Transverse colon (tissue), 4 donors: ENCODE measurements at places on chromosomes 11 and 22. TPM values are rescaled to one million over a fixed set of nuclear protein-coding genes. Genes with fewer than 3 reads are reported as not detected.

GRCh38 chr22:31871480-31871879 lies 72.9 kb upstream of the YWHAH start:
- DNase-seq: no peak

GRCh38 chr11:130452176-130452575 lies 3.7 kb downstream of the ADAMTS15 start:
- no peak for DNase-seq

- DNase-seq: no peak
Measured at GRCh38 chr11:72702096-72702495, 27.9 kb upstream of the PDE2A start.

- DNase-seq: peak; percentile 13
Measured at GRCh38 chr11:88484873-88485621, 147.5 kb upstream of the CTSC start.

- DNase-seq: no peak
Measured at GRCh38 chr11:91866642-91867041, 358.0 kb upstream of the FAT3 start.

- DNase-seq: peak; percentile 47
Measured at GRCh38 chr22:50460938-50461337, 13.9 kb downstream of the SBF1 start.

- no peak for DNase-seq
Measured at GRCh38 chr11:111819161-111819828, 52.1 kb downstream of the ALG9 start.

GRCh38 chr11:36741515-36741914 lies 143.5 kb upstream of the RAG2 start:
- no peak for DNase-seq

DNA sequence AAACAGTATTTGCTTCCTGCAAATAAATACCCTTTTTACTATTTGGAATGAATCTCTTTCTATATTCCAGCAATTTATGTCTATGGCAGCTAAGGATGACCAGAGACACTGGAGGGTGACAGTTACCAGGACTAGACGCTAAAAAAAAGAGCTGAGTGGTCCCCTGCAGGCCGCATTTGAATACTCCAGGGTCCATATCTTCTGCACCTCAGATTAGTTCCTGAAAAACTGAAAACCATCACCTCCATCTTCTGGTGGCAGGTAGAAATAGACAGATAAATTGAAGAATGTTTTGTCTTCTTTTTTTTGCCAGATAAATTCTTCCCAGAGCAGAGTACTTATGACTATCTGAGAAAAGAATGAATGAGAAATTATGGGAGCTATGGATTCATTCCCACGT lies 145.6 kb downstream of the CSNK2A3 start:
- DNase-seq: no peak

GRCh38 chr11:76248210-76248609 lies 41.9 kb upstream of the WNT11 start:
- DNase-seq: no peak

DNA sequence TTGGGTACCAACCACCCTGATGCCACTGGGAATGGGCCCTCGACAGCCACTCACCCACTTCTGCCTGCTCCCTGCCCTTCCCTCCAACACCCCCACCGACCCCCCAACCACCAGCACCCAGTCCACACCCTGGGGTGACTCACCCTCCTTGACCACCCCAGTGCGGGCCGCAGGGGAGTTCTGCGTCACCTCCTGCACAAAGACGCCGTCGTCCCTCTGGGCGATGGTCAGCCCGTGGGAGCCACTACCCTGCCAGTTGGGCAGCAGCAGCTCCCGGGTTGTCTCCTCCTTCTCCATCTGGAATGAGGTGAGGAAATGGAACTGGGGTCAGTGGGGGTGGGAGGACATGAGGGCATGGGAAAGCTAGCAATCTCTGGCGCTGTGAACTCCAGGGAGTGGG lies 10.8 kb downstream of the AHNAK start:
- DNase-seq: no peak

DNA sequence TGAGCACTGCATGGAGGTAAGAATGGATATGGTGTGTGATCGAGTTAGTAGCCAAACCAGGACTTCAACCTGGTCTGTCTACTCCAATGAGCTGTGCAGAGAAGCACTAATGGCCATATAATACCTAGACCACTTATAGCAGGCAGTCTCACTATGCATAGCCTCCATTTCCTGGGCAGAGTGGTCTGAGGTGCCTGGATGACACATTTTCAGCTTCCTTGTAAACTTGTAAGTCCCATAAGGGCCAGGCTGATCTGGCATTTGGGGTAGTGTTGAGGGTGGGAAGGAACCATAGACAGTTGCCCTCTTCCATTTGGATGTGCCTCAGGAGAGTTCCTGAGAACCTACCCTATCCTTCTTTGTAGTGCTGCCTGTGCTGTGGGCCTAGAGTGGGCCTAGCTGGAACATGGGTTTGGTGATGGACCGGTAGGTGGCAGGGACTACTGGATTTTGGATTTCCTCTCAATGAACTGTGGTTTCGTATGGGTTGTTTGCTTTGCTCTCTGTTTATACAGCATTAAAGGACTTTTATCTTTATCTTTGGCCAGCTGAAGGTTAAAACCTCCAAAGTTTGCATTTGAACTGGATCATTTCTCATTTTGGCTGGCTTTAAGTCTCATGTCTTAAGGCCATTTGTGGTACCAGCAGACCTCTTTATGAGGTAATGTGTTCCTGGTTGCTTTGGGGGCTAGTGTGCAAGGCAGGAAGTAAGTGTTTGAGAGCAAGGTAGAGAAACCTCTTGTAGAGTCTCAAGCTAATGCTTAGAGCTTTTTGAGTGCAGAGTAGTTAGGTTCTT lies 86.9 kb downstream of the STIM1 start:
- no peak for DNase-seq

- no peak for DNase-seq
Measured at GRCh38 chr11:28628412-28628811, 520.2 kb downstream of the METTL15 start.

DNA sequence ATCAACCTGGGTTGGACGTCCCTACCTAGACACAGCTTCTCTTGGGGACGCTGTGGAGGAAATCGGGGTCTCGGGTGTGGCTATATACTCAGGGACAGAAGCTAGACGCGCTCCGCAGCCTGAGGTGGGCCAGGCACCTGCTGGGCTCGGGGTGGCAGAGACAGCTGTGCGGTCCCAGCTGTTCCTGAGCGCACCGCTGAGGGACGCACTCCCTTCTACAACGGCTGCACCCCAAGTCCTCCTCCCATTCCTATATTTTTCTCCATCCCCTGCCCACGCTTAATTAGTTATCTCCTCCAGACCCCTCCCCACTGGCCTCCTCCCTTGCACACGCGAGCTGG lies 188 bp upstream of the MTNR1B start:
- no peak for DNase-seq

GRCh38 chr11:12717851-12718291 lies 43.6 kb downstream of the TEAD1 start:
- DNase-seq: no peak

DNA sequence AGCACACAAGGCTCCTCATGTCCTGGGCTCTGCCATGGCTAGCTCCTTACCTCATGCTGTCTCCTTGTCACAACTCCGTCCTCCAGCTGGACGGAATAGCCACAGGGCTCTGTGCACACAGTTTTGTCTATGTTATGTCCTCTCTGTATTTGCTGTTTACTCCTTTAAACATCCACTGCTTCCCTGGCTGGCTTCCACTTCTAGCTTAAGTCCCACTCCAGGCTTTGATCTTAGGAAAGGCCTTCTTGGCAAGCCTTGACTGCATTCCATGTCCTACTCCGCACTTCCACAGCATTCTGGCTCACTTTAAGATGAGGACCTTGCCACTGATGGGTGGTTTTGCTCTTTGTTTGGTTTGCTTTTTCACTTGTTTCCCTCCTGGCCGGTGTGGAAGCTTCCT lies 22.9 kb upstream of the ROBO3 start:
- DNase-seq: no peak

GRCh38 chr22:35209203-35209602 lies 48.1 kb upstream of the HMGXB4 start:
- no peak for DNase-seq

DNA sequence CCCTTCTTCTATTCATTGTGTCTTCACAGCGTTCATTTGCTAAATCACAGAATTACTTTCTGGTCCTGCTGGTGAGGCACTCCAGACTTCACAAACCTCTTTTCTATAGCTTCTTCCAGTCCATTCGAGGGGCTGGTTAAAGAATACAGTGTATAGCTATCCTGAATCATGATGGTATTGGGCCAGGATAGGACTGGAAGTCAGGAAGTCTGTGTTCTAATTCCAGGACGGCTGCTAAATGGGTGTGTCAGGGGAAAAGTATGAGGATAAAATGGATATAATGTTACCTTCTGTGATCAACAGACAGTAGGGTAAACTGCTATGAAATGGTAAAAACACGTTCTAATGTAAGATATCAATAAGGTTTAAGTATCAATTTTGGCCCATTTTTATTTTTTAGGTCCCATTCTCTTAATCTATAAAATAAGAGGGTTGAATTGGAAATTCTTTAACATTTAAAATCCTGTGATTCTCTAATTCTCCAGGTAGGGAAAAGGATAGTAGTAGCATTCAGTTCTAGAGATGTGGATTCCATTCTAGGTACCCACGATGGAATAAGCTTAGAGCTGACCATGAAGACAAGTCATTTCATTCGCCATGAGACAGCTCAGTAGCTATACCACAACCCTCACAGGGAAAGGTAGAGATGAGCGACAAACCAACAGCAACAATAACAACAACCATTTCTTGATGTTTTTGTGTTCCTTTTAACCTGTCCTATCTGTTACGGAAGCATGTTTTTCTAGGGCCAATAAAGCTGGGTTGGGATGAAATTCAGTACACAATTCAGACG lies 96.1 kb downstream of the SLC1A2 start:
- no peak for DNase-seq

GRCh38 chr22:45577746-45578523 lies 75.3 kb downstream of the FBLN1 start:
- peak; percentile 83 for DNase-seq

GRCh38 chr11:71548120-71548519 lies at the start of gene KRTAP5-9:
TSS of gene KRTAP5-9 (plus strand) at chr11:71548420. CDS start at chr11:71548658, 238 bp downstream.
- no peak for DNase-seq

GRCh38 chr22:21866833-21867527 lies 465 bp downstream of the MAPK1 start:
- DNase-seq: peak; percentile 35

- DNase-seq: no peak
Measured at GRCh38 chr11:75896843-75897419, 81.9 kb downstream of the UVRAG start.

- no peak for DNase-seq
Measured at GRCh38 chr11:11230802-11231562, 122.1 kb downstream of the CSNK2A3 start.

GRCh38 chr11:88704485-88704884 lies 361.3 kb downstream of the GRM5 start:
- DNase-seq: no peak

DNA sequence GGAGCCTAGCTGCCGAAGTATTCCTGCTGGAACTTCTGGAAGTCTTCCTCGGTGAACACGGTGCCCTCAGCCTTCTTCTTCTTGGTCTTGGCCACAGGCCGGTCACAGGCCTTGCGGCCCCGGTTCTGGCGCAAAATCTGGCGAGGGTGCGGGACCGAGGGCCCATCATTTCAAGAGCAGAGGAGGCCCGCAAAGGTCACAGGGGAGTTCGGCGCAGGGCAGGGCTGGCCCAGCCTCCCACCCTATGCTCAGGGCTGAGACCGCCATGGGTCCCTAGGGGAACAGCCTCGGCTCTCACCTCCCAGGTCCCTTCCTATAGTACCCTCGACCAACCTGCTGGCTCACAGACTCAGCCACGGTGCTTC lies 3.1 kb downstream of the RPS19BP1 start:
- no peak for DNase-seq

DNA sequence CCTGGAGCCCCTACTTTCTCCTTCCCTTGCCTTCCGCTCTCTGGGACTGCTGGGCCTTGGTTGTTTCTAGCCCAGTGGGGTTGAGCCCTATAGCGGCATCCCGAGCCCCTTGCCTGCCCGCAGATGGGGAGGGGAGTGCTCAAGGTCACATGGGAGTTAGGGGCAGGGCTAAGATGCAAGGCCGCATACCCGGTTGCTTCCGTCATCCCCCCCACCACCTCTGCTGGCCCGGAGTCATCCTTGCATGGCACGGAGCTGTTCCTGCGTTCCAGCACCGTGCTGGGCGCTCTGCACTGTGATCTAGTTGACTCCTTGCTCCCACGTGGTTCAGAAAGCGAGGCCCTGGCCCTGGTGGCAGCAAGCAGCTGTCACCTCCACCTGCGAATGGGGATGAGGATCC lies 18.0 kb downstream of the FLRT1 start:
- no peak for DNase-seq

DNA sequence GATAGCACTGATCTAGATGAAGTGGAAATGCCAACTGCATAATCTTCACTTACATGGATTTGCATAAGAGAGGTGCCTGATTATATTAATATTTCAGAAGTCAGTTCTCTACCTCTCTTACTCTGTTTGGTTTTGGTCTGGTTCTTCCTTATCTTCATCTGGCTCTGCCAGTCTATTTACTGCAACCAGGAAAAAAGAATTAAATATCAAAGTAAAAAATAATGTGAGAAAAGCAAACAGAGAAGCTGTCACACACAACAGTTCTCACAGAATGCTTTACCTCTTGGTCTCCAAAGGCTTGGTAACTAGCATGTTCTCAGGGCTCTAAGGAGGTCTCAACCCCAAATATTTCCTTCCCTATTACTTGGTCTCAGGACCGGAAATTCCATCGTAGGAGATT lies 6.7 kb downstream of the VSIG10L2 start:
- DNase-seq: no peak

DNA sequence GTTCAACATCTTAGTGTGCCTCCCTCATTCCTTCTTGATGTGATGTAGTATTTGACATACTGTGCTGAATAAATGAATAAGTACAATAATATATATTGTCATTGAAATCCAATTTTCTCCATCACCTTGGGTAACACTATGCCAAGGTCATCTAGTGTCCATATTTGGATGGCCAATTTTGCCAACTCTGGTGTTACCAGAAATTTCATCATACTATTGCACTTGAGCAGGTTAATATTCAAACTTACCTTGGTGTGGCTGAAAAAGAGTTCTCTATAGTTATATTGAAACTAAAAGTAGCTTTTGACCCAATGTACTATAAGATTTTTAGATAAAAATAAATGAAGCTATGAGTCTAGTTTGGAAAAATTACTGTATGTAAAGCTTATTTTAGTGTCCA lies 98.2 kb upstream of the SLC6A5 start:
- DNase-seq: no peak

Gene SYCE3
- not detected for total RNA-seq

Gene INPP5J
- total RNA-seq: 38.9 TPM

Gene RFPL3
- total RNA-seq: not detected

Gene MYRF
- total RNA-seq: 11.3 TPM

Gene TREH
- not detected for total RNA-seq

Gene KRTAP5-1
- total RNA-seq: not detected

Gene GRM5
- total RNA-seq: not detected

Gene CCDC89
- 6.7 TPM for total RNA-seq

Gene TBX1
- total RNA-seq: 1.3 TPM

Gene THRSP
- not detected for total RNA-seq

Gene OPCML
- total RNA-seq: not detected

Gene P4HA3
- total RNA-seq: 0.40 TPM

Gene PHOX2A
- 0.79 TPM for total RNA-seq

Gene TEX12
- total RNA-seq: not detected
